CMK (cell line): ENCODE measurements at places on chromosomes 13 and 19.

DNA sequence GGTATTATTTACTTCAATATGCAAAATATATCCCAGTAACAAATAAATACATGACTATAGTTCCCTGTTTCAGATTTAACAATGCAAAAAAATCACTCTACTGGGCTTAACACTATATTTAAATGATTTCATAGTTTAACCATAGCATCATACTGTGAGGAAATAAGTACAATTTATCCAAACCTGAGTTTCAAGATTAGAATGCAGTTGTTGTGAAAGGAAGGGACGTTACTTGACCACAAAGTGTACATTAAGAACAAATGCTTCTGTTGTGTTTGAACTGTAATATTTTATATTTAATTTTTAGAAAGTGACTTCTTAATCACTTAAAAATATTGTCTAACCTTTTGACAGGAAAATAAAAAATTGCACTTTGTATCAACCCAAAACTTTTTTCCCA lies 1747.9 kb upstream of the SPRY2 start:
- no peak for DNase-seq

DNA sequence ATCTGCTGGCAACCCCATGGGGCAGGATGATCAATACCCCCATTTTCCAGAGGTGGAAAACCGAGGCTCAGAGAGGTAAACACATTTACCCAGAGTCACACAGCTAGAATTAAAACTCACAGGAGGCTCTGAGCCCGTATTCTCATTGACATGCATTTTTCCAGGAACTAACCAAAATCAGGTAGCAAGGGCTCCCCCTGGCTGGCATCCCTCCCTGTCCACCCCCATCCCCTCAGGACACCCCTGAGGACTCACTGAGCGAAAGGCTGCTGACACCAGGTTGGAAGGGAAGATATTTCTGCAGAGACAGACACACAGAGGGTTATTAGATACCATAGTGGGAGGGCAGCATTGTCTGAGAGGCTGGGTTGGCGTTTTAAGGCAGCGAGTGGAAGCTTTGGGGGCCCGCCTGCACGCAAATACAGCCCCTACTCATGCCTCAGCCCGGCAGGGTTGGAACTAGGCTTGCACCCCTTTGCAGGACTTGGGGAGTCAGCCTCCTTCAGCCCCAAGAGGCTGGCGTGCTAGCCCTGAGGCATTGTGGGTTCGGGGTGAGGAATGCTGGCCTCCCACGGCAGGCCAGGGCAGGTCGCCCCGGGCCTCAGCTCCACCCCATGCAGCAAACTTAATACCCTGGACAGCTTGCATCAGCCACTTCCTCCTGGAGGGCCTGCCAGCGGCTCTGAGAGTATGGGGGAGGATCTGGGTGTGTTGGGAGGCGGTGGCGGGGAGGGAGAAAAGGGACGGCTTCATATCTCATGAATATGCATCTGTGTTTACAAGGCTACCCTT lies 3.9 kb downstream of the SLC1A5 start:
- DNase-seq: peak; percentile 92

- DNase-seq: no peak
Measured at GRCh38 chr19:12331211-12331941, 2.1 kb downstream of the ZNF563 start.

DNA sequence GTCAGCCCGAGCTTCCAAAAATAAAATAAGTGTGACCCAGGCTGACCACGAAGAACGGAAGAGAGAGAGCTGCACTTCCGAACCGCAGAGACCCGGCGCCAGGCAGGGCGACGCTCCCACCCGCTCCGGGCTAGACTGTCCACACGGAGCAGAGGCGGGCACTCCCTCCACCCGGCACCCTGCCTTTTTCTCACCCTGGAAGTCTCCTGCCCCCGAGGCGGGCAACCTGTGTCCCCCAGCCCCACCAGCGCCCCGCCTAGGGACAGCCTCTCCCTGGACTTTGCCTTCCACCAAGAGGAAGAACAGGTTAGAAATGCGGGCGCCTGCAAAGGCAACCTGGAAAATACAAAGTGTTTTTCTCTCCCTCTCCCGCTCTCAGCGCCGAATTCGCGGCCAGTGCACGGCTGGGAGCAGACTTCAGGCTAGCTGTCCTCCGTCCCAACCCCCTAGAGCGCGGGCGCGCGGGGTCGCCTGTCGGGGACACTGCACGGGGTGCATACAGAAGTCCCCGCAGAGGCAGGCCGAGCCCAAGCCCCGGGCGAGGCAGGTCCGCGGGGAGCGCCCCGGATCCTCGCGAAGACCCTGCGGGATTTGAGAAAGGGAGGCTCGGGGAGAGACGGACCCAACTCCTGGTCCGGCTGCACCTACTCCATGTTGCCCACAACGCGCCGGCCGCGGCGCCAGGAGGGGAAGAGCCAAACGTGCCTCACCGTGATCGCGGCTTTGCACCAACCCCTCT lies 845 bp downstream of the SPRY2 start:
- peak; percentile 37 for DNase-seq

DNA sequence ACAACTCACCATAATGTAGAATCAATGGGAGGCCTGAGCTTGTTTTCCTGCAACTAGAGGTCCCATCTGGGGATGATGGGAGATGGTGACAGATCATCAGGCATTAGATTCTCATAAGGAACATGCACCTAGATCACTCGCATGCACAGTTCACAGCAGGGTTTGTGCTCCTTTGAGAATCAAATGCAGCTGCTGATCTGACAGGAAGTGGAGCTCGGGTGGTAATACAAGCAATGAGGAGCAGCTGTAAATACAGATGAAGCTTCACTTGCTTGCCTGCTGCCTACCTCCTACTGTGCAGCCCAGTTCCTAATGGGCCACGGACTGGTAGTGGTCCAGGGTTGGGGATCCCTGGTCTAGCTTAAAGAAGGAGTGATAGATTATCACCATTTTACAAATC lies 33.0 kb downstream of the KPNA3 start:
- no peak for DNase-seq

DNA sequence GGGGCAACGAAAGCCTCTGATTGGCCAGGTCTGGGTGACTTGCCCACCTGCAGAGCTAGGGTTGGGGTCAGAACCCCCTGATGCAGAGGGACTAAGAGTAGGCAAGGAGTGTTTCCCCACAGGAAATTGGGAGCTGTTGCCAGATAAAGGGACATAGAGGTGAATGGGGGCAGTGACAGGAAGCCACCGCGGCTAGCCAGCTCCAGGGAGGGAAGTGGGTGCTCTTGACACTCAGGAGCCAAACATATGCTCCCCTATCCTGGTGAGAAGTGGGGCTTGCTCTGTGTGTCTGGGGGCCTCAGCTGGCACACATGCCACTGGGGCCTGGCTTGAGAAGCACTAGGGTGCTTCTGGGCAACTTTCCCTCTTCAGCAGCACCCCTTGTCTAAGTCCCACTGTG lies 26.0 kb downstream of the WDR88 start:
- no peak for DNase-seq

DNA sequence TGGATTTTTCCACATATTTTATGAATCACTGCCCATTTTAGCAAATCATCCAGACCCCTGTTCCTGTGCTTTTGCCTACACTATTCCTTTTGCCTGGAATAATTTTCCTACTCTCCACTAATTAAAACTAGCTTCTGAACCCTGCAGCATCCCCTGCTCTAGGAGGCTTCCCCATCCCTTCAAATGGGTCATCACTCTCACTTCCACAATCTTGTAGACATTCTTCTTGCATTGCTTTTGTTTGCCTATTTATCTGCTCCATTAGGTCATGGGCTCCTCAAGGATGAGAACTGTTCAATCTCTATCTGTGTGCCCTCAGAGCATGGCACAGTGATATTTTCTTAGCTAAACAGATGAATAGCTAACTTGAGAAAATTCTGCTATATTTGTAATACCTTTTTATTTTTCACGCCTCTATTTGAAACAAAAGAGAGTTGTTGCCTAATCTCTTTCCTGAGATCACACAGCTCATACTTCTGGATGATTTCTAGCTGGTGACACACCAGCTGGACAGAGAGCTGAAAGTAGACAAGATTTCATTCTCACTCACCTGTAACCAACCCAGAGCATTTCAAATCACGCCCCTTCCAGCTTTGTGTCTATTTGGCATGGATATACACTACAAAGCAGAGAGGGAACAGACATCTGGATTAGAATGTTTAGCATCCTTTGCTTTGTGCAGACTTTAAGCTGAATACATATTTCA lies 466.0 kb downstream of the FOXO1 start:
- no peak for DNase-seq

DNA sequence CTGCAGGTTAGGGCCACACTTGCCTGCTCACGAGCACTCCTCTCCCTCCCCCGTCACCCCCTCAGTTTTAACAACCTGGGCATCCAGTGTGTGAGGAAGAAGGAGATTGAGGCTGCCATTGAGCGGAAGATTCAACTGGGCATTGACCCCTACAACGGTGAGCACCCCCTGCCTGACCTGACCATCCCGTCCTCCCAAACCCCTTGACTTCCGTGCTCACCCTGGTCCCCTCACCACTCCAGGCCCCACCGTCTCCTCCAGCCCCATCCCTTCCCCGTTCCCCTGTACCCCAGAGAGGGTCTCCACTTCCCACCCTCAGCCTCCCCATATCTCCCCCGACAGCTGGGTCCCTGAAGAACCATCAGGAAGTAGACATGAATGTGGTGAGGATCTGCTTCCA lies 13.6 kb upstream of the CLASRP start:
- no peak for DNase-seq

DNA sequence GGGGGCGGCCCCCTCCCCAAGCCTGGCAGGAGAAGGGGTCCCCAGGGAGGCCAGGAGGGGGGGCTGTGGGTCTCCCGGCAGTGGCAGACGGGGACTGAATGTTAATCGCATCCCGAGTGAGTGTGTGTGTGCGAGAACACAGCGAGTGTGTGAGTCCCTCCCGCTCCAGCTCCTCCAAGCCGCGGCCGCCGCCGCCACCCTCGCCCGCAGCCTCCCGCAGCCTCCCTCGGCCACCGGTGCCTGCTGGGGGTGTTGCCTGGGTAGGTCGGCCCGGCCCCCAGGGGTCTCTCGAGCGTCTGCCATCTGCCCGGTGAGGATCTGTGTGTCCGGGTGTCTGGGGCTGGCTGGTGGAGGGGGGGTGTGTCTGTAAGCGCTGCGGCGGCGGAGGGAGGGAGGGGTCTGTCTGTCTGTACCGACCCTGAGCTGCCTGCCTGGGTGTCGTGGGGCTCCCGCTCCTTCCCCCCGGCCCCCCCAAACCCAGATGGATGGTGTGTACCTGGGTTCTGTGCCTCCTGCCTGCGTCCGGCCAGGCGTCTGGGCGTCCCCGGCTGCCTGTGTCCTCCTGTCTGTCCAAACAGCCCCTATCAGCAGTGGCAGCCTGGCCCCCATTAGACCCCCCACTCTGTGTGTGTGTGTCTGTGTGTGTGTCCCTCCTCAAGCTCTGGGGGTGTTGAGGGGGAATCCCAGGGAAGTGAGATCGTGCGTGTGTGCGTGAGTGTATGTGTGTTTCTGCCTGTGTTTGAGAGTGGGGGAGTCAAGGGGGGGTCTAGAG lies at the start of gene GRIN2D:
TSS of gene GRIN2D (plus strand) at position 110 of the 772 bp plus-strand sequence. CDS start 4,725 bp downstream, outside the sequence.
- DNase-seq: no peak

GRCh38 chr13:80903911-80904310 lies 563.0 kb upstream of the SPRY2 start:
- no peak for DNase-seq

GRCh38 chr19:32908641-32909190 lies 39.1 kb upstream of the SLC7A9 start:
- DNase-seq: no peak

GRCh38 chr19:18419195-18419698 lies at the start of gene SSBP4:
TSS of gene SSBP4 (plus strand) at chr19:18419398. CDS start at chr19:18419649, 251 bp downstream.
- DNase-seq: no peak

- DNase-seq: no peak
Measured at GRCh38 chr13:53126841-53127245, 98.2 kb downstream of the OLFM4 start.

- no peak for DNase-seq
Measured at GRCh38 chr19:7444042-7444441, 44.8 kb downstream of the PEX11G start.

GRCh38 chr19:53130506-53130905 lies 2.2 kb downstream of the ZNF415 start:
- no peak for DNase-seq

GRCh38 chr13:33251131-33251661 lies 34.4 kb downstream of the STARD13 start:
- no peak for DNase-seq

DNA sequence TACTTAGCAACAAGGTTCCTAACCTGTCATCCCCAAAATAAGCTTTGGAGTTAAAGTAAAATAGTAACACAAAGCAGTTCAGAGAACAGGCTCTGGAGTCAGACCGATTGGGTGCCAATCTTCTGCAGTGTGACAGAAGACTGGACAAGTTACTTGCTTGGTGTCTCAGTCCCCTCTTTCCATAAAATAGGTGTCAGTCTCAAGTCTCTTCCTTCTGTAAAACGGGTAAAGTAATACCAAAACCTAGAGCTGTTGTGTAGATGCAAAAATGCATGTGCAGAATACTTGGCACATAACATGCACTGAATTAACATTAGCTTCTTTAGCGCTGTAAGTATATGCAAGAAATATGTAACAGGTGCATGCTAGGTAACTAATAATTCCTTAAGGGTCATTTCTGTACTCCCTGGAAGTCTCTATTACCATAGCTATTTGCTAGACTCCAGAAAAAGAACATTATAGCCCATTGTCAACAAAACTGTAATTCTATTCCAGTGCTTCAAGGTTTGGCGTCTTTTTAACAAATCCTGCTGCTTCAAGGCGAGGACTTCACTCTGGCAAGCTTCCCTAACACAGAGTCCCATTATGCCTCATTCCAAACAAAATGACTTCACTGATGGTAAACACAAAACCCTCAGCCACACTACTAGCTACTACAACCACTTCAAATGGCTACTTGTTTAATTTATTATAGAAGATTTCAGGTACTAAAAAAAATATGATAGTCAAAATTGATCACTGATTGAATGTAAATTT lies 32.8 kb downstream of the ELF1 start:
- DNase-seq: no peak

GRCh38 chr19:54905421-54905802 lies 536 bp upstream of the NCR1 start:
- DNase-seq: peak; percentile 27

DNA sequence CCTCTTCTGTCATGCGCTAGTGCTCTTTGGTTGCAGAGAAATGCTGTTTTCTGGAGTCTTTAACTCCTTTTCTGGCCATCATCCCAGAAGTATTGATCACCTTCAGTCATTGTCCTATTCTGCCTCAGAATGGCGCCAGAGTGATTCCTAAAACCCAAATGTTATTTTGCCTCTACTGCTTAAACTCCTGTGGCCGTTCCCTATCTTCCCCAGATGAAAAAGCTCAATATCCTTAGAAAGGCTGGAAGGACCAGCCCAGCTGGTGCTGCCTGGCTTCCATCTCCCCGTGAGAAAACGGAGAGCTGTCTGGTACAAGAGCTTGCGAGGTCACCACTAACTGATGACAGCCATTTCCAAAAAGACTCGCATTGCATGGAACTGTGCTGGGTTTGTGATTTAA lies 179.1 kb downstream of the RBM26 start:
- no peak for DNase-seq

DNA sequence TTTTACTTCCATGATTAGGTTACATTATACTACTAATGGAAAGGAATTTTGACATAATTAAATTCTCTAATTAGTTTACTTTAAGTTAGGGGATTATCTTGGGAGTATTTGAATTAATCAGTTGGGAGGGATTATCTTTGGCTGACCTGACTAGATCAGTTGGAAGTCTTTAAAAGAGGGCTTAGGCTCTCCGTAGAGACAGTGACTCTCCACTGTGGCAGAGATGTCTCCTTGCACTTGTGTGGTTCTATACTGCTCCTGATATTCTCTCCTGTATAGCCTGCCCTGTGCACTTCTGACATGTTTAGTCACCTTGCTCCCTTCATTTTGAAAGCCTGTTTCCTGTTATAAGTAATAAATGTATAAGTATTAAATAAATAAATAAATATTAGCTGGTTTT lies 1612.3 kb upstream of the PRR20A start:
- DNase-seq: no peak
